CD4-positive, alpha-beta T cell treated with Interleukin-2 at 100 ng/mL for 4 hours (primary cell): ENCODE measurements at places on chromosomes 13 and 19.

DNA sequence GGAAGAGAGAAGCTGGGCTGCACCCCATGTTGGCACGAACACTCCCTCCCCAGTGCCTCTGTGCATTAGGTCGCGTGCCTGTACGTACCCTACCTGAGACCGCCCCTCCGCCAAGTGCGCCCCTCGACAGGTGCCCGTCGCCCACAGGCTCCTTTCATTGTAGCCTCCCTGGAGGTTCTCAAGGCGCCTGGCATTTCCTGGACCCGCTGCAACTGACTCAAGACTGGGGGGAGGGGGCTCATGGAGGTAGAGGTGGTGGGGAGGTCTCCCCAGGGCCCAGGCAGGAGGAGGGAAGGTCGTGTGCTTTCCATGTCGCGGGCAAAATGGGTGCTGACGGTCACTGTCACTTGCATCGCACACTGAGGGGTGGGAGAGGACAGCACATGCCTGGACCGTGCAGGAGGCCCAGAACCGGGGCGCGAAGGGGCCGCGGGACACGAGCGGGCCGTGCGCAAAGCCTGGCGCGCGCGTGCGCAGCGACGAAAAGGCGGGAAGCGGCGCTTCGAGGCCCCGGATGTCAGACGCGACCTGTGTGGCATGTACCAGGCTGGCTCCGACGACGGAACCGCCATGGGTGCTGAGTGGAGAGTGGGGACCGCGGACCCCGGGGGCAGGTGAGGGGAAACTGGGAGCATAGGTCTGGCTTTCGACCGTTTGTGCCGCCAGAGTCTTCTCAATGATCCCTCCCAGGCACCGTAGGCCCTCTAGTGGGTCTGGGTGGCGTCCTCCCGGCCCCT, 16.5 kb downstream of the NFIX start:
- no peak for DNase-seq

DNA sequence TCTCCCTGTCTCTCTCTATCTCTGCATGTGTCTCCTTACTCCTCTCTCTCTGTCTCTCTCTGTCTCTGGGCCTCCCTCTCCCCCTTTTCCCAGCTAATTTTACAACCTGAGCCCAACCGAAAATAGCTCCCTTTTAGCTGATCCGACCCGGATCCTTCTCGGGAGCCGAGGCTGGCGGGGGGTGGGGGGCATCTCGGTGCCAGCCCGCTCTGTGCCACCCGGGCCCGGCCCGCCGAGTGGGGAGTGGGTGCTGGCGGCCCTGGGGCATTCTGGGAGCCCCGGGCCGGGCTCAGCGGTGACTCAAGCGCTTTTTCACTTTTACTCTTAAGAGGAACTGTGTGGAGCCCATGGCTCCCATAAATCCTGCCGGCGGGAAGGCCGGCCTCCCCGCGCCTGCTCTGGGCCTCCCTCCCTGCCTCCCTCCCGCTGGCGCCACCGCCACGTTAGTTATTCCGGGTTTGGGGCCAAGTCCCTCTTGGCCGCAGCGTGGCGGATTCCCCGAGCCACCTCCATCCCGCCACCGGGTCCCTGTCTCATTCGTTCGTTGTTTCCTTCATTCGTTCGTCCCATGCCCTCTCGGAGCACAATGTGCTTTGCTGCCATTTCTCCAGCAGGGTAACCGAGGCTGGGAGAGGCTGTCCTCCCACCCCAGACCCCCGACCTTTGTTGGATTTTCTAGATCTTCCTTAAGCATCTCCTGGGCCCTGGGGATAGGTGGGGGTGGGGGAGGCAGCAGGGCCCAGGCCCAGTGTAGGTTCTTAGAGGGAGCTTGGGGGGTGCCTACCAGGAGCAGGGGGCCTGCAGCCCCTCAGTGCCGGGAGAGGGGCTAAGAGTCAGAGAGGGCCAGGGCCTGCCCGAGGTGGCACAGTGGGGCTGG, 3.2 kb downstream of the NFIC start:
- no peak for DNase-seq

- no peak for DNase-seq
These were observed 262.7 kb upstream of the KLHL1 start for GRCh38 chr13:70370924-70371323.

- DNase-seq, result no peak
These were observed 143.4 kb downstream of the SOX1 start for GRCh38 chr13:112210371-112210770.

- no peak for DNase-seq
These were observed 51.0 kb upstream of the MBNL2 start for GRCh38 chr13:97171136-97171535.

GRCh38 chr13:73754727-73755292, 379.4 kb downstream of the KLF12 start:
- peak; percentile 77 for DNase-seq

- DNase-seq, result no peak
These were observed 1.5 kb downstream of the HIPK4 start for GRCh38 chr19:40388481-40388880.

DNA sequence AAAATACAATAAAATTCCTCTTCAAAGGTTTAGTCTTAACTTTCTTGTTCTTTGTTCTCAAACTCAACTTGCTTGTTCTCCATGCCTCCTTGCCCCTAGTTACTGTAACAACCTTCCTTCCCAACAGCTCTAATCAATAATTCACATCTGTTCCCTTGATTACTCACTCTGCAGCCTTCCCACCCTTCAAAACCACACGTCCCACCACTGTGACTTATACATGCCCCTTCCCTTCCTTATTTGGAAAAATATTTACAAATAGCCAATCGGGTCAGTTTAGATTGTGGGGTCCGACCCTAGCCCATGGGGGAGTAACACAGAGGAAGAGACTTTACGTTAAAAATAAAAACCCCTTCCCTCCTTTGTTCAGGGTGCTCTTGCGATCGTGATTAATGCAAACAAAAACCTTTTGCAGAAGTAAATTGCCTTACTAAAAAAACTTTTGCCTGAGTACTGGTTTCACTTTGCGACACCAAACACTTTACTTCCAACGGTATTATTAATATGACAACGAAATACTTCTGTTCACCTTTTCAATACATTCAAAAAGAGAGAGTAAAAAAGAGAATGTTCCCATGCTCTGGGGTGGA, 512 bp upstream of the ZNF93 start:
- DNase-seq, result no peak

GRCh38 chr13:35502456-35502855, 26.0 kb upstream of the MAB21L1 start:
- no peak for DNase-seq

- no peak for DNase-seq
These were observed 598.7 kb upstream of the KLF12 start for GRCh38 chr13:74732736-74733385.

DNA sequence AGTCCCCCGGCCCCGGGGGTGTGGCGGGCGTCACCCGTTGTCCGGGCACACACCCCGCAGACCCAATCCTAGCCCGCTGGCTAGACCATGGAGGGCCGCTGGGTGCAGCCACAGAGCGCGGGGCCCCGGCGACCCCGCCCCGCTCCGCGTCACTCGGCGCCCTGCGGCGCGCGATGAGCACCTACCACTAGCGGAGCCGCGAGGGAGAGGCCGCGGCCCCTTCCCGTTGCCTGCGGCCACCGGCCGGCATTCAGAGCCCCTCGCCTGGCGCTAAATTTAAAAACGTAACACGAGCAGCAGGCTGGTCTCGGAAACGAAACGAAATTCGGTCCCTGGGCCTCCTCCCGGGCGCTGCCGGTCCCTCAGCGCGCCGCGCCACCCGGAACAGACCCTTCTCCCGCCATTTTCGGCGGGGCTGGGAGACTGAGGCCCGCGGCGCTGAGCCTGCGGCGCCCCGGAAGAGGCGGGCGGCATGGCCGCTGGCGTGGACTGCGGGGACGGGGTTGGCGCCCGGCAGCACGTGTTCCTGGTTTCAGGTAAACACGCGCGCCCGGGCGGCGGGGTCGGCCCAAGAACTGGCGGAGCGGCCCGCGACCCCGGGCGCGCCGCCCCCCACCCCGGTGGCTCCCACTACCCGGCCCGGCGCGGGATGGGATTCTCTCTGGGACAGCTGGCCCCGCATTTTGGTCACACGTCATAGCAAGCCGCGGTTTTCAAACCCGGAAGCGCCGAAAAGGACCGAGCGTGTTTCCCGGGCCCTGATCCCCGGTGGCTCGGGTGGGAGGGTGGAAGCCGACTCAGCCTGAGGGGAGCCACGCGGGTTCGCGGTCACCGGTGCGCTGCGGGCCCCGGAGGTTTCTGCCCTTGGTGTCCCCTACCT, at the start of gene RNASEH2B:
TSS of gene RNASEH2B (plus strand) at position 187 of the 880 bp plus-strand sequence. CDS start at position 473, 286 bp downstream.
- peak; percentile 66 for DNase-seq

- no peak for DNase-seq
These were observed 34.4 kb upstream of the ZNF808 start for GRCh38 chr19:52492994-52493470.

GRCh38 chr19:31355665-31356289, 6.5 kb upstream of the TSHZ3 start:
- no peak for DNase-seq

GRCh38 chr13:82654861-82655855, 1227.1 kb downstream of the SLITRK1 start:
- no peak for DNase-seq

GRCh38 chr19:6480848-6481415, 655 bp downstream of the DENND1C start:
- DNase-seq, result no peak
